ENCODE measurements at places on chromosomes 4 and X. TPM values are rescaled to one million over a fixed set of nuclear protein-coding genes. Genes with fewer than 3 reads are reported as not detected.

DNA sequence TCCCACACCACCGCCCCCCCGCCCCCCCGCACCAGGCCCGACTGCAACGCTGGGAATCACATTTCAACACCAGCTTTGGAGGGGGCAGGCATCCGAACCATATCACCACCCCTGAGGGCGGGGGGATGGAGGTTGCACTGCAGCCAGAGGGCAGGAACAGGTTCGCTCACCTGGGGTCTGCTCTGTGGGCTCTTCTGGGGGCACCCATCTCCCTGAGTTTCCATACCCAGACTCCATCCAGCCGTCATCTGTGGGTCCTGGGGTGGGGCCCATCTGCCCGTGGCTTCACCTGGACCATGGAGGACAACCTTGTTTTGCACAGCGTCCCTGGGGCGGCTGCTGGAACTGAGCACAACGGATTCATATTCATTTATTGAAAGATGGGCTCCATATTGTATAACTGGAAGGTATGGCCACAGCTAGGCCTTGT is 6.9 kb downstream of the PSAPL1 start:
- DNase-seq: no peak

GRCh38 chr4:23033796-23034195 is 341.1 kb downstream of the GBA3 start:
- no peak for DNase-seq

Gene P2RY4
- total RNA-seq: 0.14 TPM

Gene TMEM144
- total RNA-seq: 0.71 TPM

Gene CASP6
- total RNA-seq: 23.7 TPM

Gene TRAPPC2
- total RNA-seq: 18.1 TPM

GRCh38 chr4:72326692-72327632 is 242.1 kb downstream of the ADAMTS3 start:
- DNase-seq: no peak

Gene MAGEA8
- not detected for total RNA-seq

DNA sequence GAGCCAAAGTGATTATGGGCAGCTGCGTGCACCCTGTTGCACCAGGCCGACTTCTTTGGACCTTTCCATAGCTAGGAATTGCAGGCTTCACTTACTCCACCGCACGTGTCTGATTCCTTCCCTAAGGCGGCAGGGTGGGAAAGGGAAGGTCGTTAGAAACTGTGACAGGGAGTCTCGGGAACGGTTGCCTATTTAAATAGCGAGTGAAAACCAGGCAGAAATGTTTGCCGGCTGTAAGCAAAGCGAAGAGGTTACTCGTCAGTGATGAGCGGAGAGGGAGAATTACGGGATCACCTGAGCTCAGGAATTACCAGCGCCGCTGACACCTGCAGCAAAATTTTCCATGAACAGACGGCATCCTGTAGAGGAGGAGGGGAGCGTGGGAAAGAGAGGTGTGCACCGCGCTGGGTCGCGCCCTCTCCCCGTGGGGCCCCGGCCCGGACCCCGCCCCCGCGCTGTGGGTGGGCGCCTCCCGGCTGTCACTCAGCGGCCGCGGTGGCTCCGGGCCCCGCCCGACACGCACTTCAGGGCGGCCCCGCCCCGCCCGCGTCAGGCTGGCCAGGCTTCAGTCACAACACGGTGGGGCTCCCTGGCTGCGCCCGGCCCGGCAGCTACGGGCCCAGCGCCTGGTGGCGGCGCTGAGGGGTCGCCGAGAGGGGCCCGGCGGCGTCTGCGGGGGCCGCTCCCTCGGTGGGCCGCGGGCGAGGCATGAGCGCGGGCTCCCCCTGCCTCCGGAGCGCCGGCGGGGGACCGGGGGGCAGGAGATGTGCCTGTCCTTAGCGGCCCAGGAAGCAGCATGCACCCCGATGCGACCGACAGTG is at the start of gene SNX25:
Gene SNX25, plus strand, starts transcription at position 568 of the 821 bp plus-strand sequence. Its CDS starts 229 bp downstream, at position 797.
- peak; percentile 88 for DNase-seq

Gene CTAG1B
- not detected for total RNA-seq

Gene GYPA
- total RNA-seq: not detected

Gene DIPK2B
- total RNA-seq: 0.29 TPM

DNA sequence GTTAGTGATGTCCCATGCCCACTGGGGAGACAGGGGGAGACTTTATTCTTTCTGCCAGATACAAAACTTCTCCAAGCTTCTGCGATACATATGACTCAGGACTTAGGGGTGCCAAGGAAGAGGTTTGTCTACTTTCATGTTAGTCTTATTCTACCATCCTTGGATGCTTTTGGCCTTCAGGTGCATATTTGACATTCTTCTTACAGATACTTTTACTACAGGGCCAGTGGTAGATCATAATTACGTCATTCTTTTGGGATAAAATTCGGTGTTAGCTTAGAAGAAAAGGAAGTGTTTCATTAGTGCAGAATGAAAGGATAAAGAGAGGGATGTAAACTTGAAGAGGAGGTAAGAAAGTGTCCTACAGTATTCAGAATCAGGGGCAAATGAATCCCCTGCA is 245.2 kb downstream of the THOC2 start:
- DNase-seq: no peak

DNA sequence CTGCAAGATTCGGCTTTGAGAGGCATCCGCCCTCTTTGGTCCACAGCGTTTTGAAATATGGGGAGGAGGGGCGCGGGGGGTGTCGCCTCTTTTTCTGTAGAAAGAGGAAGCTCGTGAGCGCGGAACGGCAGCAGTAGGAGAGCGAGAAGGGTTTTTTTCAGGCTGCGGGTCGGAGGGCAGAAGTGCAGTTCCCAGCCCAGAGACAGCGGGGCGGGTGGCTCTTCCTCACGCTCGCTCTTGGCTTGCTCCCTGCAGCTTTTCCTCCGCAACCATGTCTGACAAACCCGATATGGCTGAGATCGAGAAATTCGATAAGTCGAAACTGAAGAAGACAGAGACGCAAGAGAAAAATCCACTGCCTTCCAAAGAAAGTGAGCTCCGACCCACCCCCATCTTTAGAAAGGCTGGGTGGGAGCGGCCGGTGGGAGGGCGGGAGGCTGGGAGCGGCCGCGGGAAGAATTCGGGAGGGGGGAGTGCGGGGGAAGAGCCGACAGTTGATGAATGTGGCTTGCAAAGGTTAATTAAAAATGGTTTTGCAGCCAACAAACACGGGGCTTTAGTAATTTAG is 1.2 kb downstream of the TMSB4X start:
- DNase-seq: no peak

DNA sequence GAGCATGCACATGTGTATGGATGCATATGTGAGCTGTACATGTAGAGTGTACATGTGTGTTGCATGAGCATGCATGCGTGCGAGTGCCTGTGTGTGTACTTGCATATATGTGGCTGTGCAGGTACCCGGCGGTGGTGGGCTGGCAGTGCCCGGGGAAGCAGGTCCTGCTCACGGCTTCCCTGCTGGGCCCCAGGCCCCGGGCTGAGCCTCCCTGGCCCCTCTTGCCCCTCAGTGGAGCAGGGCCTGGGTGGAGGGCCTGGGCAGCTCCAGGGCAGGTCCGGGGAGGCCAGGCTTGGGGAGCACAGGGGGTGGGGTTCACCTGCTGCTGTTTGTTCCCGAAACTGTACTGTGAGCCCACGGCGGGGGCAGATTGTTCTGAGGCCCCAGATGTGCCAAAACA is 9.4 kb downstream of the NAT8L start:
- DNase-seq: no peak

DNA sequence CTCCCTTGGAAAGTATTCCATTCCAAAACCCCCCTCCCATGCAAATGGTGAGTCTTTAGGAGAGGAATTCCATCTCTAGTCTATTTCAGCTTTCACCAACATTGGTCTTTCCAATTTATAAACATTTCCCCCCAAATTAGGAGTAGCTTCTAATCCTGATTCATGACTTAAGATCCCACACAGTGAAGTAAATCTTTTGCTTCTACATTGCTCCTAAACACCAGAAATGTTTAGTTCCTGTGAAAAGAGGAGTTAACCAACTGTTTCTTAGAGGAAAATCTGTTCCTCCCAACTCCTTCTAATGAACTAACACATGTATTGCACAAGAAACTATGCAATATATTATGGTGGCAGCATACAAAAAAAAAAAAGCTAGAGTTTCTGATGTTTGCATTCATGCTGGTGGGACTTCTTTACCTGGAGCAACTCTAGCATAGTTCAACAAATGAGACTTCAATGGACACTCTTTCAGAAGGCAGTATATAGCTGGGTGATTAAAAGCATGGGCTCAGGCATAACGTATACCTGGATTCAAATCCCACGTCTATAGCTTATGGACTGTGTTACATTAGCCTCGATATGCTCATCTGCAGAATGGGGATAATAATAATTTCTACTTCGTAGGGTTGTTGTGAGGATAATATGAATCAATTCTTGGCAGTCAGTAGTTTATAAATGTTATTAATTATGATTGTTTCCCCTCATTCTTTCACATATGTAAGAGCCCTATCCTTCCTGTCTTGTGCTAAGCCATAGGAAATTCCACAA is 131.6 kb upstream of the TMEM164 start:
- DNase-seq: no peak

Gene MAGEA3
- not detected for total RNA-seq

Gene MXRA5
- not detected for total RNA-seq

- DNase-seq: peak; percentile 45
Observed at GRCh38 chr4:83231620-83232076, 53.0 kb downstream of the COQ2 start.

DNA sequence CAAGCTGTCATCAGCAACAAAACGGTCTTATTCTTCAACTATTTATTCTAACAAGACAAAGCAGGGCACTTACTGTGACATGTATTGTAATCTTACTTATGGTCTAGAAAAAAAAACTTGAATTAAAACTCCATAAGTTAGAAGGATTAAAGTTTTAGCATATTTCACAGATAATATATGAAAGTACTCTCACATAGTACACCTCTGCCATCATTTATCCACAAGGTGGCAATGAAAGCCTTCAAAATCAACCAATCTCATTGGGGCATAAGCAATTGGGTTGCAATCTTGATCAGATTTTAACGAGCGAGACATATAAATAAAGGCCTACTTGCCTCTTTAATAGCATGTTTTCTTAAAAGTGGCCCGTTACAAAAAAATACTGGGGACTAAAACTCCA is 1382.9 kb downstream of the FAM133A start:
- no peak for DNase-seq

GRCh38 chr4:155001251-155001650 is 207.2 kb upstream of the NPY2R start:
- no peak for DNase-seq

Gene GATA1
- total RNA-seq: 0.25 TPM

- DNase-seq: no peak
Observed at GRCh38 chr4:150262611-150263010, 184.4 kb downstream of the DCLK2 start.

Gene P2RY8
- total RNA-seq: 18.9 TPM

Gene HPGDS
- 0.19 TPM for total RNA-seq

DNA sequence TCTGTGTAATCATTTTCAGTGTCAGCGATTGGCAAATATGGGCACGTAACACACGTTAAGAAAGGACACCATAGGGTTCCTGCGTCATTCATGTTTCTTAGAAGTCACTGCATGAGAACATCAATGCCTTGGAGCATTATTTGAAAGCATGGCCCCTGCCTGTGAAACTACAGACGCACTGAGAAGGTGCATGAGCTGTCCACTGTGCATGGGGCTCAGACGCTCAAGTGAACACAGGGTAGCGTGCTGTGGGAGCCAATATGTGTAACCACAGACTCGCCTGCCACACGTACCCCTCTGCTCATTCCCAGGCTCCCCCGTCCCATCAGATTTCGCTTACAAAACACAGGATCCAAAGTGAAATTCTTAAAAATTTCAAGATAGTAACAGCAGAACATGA is 6.5 kb downstream of the PPP2R2C start:
- DNase-seq: no peak

- DNase-seq: no peak
Observed at GRCh38 chrX:32871636-32872035, 339.7 kb downstream of the DMD start.

DNA sequence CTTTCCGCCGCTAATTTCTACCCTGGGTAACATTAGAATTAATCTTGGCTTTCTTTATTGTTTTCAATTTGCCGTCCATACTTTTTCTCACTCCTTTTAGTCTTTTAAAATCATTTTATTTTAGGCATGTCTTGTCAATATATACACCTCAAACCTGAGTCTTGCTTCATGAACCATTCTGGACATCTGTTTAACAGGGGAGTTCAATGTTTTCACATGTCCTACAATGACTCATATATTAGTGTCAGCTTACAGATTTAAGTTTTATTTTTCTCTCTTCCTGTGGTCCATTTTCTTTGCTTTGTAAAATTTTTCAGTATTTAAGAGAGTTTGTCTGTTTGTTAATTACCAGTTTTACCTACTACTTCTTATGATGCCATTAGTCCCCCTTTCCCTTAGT is 89.5 kb downstream of the LCORL start:
- no peak for DNase-seq

Gene GJB1
- not detected for total RNA-seq

Gene ARHGAP6
- not detected for total RNA-seq

DNA sequence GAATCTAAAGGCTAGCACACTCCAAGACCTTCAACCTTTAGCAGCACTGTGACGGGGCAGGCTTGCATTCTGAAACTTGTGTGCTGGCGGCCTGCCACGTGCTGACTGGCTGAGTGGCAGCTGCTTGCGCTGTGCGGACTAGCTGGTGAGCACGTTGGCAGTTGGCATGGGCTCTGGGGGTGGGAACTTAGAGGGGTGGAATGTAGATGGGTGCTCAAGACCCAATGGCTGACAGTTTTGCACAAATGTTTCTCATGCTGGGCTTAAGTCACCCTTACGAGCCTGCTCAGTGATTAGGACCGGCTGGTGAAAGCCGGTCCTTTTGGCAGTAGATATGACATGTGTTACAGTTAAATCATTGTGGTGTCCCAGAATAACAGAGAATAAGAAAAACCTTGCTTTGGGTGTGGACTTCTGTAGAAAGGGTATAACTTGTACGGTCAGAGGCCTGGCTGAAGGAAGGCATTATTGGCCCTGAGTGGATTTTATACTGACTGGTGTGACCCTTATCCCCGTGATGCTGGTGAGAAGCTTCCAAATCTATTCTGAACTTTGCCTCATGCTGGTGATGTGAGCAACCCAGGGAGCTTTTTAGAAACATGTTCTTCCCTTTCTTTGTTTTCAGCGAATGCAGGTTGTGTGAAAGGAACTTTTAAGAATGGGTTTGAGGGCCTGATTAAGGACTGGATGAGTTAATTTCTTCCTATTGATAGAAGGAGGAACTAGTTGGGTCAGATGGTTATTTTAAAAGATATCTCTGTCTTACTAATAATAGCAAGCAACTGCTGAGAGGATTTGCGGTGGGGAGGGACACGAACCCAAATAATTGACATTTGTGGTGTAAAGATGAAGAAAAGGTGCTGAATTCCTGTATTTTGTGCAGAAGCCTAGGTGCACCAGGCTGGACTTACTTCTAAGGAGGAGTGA is 107.4 kb upstream of the SLC4A4 start:
- no peak for DNase-seq

DNA sequence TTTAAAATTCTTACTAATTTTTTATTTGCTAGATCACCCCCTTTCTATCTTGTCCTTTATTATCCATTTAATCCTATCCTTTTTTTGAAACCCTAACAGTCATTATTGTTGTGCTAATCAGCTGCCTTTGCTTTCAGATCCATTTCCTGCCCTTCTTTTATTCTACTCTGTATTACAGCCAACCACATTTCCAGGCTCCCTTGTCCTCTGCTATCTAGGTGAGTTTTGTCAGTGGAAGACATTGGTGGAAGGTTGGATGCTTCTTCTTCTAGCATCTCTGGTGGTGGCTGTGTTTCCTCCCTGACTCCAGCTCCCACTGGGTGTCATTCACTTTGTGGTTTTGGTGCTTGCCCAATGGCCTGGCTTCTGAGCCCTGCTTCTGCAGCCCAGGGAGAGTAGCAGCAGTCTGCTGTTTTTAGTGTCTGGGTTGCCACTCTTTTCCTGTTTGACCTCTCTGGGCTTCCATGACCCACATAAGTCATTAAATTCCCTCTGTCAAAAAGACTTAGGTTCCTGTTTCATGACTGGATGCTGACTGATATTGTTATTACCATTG is 225.2 kb upstream of the PGRMC2 start:
- DNase-seq: no peak

Gene STPG2
- 0.18 TPM for total RNA-seq

All from activated naive CD4-positive, alpha-beta T cell treated with anti-CD3 and anti-CD28 coated beads, Interleukin-2, amount 50 U/mL, for 72 hours (primary cell).